Eye (tissue), 1 donor: ENCODE measurements at places on chromosomes 1 and 21.

DNA sequence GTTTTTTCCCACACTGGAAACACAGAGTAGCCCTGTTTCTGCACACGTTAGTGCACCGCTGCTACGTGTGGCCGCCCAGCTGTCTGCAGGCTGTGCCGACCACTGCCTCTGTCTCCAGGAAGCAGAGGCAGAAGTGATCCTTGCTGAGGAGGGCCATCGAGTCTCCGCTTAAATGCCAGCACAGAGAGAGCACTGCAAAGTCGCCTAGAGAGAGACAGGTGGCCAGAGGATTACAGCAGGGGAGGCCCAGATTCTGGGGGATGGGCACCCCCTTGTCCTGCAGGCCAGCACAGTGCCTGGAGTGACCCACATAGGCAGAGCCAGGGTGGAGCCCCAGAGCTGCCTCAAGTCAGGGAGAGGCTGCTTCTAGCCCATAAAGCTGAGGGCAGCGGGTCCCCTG is 6.1 kb downstream of the TPRG1L start:
- no peak for DNase-seq

DNA sequence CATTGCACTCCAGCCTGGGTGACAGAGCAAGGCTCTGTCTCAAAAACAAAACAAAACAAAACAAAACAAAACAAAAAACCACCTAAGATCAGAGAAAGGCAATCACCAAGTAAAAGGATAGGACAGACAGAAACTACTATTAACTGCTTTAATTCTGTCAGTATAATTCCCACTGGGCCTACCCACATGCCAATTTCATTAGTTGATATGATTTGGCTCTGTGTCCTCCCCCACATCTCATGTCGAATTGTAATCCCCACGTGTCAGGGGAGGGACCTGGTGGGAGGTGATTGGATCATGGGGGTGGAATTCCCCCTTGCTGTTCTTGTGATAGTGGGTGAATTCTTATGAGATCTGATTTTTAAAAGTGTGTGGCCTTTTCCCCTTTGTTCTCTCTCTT is 27.2 kb upstream of the CAPZB start:
- DNase-seq = no peak

DNA sequence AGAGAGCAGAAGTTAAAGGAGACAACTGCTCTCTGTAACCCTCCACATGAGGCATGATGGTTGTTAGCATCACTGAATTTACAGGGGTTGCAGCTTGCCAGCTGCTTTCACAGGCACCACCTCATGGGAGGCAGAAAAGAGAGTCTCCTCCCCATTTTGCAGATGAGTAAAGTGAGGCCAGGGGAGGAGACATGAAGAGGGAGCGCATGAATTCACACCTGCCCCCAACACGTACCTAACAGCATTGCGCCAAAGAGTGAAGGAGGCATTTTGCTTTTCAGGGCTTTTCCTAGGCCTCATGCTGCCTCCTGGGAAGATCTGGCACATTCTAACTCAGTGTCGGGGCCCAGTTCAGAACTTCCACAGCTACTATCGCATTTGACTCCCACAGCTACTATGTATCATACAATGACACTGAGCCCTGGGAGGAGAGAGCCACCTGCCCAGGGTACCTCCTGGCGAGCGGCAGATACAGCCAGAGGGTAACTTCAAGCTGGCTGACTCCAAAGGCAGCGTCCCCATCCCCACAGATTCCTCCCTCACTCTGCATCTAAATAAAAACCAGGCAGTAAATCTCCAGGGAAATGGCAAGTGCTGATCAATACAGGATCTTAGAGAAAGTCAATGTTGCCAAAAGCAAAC is 34.0 kb downstream of the GLIS1 start:
- DNase-seq = no peak

DNA sequence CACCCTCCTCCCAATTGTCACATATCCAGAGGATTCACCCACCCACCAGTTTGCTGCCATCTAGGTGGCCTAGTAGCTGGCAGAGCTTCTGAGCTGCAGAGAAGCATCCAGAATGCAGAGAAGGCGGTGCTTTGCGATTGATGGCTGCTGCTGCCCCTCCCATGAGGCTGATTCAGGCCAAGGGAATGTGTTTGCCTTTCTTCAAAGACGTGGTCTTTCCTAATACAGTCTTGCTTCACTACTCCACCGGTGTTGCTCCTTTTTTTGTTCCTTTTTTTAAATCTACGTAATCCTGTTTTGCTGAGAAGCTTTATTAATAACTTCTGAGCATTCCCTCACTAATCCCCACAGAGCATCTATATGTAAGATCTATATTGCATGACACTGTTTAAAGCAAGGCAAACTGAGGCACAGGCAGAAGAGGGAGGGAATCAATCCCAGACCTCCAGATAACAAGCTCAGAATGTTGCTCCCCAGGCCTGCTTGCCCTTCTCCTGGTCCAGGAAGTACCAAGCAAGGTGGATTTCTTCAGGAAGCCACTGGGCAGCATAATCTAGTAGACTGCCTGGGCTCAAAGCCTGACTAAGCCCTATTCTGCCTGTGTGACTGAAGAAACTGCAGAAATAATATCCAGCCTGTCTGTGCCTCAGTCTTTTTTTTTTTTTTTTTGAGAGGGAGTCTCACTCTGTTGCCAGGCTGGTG is 275.5 kb upstream of the FMN2 start:
- peak; percentile 56 for DNase-seq

GRCh38 chr1:30907481-30908315 is 860 bp downstream of the SDC3 start:
- DNase-seq = peak; percentile 52
